ENCODE measurements at places on chromosomes 3 and 15.

DNA sequence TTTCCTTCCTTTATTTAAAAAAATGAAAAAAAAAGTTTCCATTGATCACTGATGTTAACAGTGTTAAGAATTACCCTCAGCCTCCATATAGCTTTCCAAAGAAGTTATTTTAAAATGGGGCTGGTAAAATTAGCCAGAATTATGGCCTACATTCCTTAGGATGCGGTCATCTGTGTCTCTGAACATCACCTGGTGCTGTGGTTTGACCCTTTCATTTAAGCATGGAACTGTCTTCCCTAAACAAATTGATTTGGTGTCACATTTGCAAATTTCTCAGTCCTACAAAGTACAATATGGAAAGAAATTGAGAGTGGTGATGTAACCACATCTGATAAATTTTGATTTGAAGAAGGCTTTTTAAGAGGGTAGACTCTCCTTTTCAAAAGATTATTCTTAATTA lies 40.3 kb upstream of the ZPLD1 start:
- DNase-seq, result no peak

DNA sequence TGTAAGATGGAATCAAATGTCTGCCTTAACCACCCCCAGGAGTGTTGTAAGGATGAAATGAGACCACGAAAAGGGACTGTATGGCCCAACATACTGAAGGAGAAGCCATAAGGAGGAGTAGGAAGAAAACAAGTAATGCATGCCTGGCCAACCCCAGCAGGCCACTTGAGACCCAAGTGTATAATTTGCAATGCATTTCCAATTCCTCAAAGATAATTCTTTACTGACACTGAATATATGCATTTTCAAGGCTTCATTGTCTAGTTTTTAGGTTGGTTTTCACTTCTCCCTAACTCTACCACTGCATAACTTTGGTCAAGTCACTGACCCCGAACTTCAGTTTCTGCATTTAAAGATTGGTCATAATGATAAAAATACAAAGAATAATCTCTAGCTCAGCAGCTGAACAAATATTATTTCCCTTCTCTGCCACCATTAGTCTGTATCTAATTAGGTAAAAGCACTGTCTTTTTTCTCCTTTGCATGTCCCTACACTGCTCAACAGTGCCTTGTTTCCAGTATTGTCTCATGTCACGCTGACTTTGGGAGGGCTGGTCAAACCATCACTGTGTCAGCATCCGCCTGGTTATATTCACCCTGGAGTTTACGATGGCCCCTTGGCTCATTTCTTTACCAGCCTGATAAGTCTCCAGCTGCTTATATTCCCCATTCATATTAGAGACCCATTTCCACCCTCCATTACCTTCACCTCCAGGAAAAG lies 378.6 kb downstream of the NTRK3 start:
- no peak for DNase-seq

GRCh38 chr3:44048196-44048924 lies 193.3 kb upstream of the TOPAZ1 start:
- DNase-seq, result no peak

GRCh38 chr3:144363856-144364255 lies 392.2 kb downstream of the DIPK2A start:
- DNase-seq, result no peak

DNA sequence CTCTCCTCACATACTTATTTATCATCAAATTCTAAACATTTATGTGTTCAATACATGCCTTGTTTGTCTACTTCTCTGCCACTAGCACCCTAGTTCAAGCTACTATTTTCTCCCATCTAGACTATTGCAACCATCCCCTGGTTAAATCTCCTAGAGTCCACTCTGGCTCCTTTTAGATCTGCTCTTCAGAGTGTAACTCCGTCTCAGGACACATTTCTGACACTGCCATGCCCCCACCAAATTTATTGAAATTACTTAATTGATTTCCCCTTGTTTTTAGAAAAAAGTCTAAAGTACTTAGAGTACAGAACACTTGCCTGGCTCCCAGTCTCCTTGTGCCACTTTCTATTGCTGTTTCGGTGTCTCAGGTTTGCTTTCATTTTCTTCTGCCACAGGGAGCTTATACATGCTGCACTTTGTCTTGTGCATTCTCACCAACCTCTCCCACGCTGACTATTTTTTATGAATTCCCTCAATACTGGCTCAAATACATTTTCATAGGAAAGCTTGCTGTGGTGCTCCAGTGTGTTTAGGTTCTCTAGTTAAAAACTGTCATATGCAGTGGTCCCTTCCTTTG lies 792.3 kb downstream of the DIPK2A start:
- no peak for DNase-seq

GRCh38 chr15:94439158-94439557 lies 207.8 kb downstream of the MCTP2 start:
- no peak for DNase-seq

DNA sequence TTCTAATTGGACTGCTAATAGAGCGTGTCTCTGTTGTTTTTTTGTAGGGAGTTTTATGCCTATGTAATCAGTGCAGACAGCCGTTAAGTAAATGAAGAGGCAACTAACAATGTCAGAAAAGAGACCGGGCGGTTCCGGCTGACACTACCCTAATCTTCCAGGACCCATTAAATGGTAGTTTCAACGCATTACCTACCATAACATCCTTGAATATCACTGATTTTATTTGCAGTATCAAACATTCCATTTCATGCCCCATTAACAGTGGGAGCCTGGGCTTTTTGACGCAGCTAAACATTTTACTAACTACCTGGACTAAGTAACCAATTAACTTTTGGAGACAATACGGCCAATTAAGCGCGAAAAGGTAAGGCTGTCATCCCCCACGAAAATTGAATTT lies 832.9 kb upstream of the NR2F2 start:
- DNase-seq, result no peak

DNA sequence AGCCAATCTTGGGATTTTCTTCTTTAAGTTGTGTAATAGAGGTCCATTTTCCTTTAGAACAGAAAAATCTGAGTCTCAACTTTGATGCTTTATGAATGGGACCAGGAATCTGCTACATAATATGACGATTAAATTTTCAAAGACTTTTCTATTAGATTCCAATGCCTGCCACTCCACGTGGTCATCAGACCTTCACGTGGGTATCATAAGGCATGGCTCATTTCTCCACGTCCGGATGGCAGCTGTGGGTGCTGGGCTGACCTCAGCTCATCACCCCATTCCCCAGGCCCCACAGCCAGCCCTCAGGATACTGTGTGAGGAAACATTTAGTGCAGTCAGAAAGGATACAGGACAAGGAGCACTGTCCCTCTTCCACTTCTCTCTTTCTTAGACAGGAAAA lies 159.7 kb downstream of the SEMA6D start:
- DNase-seq, result no peak

DNA sequence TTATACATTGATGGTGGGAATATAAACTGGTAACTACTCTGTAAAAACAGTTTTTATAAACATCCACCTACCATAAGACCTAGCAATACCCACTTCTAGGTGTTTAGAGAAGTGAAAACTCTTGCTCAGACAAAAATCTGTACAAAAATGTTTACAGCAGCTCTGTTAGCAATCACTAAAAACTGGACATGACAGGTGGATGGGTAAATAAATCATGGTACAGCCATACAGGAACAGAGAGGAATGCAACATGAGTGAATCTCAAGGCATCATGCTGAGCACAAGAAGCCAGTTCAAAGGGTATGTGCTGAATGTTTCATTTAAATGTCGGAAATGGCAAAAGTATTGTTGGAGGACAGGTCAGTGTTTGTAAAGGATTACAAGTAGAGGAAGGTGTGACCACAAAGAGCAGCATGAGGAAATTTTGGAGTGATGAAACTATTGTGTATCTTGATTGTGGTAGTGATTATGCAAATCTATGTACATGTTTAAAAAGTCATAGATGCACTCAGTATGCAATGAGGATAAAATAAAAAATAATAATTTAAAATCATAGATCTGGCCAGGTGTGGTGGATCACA lies 2.8 kb upstream of the RNU5A-1 start:
- no peak for DNase-seq

- peak; percentile 7 for DNase-seq
Observed at GRCh38 chr3:20185331-20185678, 701 bp downstream of the SGO1 start.

DNA sequence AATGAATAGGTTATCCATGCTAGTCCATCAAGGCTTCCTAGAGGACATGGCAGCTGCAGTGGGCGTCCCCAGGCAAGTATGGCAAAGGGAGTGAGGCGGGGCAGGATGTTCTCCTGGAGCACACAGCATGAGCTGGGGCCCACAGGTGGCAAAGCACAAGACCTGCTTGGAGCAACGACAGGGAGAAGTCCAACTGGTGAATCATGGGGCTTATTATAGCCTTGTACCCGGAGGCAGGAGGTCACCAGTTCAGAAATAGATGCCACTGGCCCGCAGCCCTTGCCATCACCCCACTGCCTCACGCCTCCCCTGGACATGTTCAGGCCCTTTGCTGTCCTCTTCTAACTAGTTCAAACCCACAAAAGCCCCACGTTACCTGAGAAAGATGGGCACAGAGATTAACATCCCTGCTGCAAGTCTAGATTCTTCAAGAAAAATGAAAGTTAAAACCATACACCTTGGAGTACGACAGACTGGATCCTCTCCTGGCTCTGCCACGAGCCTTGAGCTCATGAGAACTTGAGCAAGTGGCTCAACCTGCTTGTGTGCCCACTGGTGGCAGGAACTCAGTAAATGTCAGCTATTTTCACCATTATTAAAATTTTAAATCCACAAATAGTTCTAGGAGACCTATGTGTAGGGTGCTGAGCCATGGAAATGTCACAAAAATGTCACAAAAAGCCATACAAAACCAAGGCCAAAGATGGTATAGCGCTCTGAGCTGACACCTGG lies 1.8 kb upstream of the SRGAP3 start:
- DNase-seq, result no peak

DNA sequence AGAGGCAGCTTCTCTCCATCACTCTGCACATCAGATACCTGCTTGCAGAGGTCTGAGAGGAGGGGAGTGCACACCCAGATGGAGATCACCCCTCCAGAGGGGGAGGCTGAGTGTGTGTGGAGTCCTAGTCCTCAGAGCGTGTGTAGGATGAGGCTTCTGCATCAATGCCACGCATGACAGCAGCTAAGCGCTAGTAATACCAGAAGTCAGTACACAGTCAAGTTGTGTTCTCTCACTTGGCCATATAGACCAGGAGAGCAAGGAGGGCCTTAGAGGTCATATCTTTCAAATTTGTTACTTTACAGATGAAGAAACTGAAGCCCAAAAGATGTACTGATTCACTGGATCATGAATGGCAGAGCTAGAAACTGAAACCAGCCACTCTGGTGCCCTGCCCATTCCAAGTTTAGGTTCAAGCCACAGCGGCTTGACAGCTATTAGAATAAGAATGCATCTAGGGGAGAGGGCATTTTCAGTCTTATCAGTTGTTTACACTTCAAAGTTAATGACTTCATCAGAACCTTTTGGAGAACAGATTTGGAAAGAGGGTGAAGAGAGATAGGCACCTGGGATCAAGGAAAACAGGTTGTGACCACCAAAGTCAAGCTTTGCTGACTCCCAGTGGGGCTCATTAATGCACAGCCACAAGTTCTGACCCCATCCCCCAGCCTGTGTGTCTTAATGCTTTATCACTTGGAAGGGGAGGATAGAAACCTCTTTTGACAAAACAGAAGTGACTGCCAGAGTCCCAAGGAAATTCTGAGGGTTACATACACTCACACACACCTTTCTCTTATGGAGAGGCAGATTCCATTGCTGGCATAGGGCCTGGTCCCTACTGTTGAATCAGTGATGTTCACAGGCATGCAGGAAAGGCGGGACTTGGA lies 310.3 kb downstream of the CHST2 start:
- no peak for DNase-seq

GRCh38 chr15:82572986-82573385 lies 32.7 kb upstream of the RPS17 start:
- no peak for DNase-seq

GRCh38 chr15:56272454-56272853 lies 28.8 kb upstream of the RFX7 start:
- no peak for DNase-seq

GRCh38 chr3:58222161-58222724 lies 11.5 kb upstream of the DNASE1L3 start:
- no peak for DNase-seq

DNA sequence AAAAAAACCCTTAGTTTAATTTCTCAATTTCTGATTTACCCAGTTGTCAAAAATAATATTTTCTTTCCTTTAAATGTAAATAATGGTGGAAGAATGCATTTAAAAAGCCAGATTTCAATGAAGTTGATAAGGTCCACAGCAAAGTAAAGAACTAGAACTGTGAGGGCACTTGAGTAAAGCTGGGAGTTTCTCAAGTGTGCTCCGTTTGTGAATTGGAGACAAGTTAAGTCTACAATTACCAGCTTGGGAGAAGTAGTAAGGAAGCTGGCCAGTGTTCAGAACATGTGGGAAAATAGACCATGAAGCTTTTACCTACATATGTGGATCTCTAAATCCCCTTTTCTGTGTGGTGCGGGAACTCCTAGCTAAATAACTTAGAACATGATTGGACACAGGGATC lies 239.4 kb downstream of the OXSM start:
- no peak for DNase-seq

- no peak for DNase-seq
Observed at GRCh38 chr3:101941318-101942040, 92.2 kb downstream of the NFKBIZ start.

All from hematopoietic multipotent progenitor cell treated with erythropoietin and hydrocortisone succinate and interleukin-3 and kit ligand, for 17 days (in vitro differentiated cells).